Stimulated activated CD4-positive, alpha-beta T cell treated with anti-CD3 and anti-CD28 coated beads, Interleukin-4, amount 100 ng/mL, for 4 hours (primary cell): ENCODE measurements at places on chromosomes 13 and 19.

DNA sequence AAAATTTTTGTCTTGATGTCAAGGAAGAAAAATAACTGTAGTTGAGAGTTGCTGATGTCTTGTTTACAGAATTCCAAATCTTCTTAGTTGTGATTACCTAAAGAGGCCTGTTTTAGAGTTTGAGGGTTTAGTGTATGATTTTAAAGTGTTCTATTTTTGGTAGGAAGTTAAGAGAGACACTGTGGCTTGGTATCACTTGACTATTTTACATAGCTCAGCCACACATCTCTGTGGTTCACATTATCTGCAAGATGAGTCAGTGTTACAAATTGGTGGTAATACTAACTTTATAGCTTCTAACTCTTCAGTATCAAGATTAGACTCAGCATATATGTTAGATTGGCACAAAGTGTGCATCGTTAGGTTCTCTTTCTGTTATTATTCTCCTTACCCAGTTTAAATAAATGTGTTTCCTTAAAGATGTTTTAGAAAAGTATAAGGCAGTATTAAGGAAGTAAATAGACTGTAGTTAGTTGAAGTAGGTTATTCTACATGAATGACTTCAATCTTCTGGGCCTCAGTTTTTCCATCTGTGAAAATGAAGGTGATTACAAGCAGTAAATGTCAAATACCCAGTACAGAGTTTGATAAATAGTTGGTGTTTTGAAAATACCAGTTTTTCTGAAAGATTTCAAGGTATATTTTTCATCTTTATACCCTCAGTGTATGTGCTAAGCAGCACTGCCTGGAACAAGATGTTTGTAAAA, 33.4 kb downstream of the COG6 start:
- no peak for DNase-seq

GRCh38 chr19:27676877-27677276, 1536.1 kb downstream of the UQCRFS1 start:
- no peak for DNase-seq

DNA sequence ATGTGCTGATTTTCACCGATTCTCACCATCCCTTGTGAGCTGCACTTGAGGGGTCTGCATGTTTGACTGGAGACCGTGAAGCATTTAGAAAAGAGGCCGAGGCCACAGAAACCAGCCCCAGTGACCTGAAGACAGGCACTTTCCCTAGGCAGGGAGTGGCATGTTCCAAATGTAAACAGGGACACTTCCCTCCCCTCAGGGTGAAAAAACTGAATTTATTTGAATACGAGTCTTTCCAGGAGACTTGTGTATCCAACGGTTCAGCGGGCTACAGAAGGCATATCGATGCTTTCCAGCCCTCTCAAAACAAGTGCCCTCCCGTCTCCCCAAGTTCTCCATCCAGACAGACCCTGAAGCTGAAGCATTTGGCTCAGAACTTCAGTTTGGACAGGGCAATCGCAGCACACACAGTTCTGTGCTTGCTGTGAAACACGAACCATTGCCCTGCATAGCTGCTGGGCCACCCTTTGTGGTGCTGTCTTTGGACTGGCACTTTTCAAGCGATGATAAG, 106.1 kb downstream of the ZIC5 start:
- DNase-seq = no peak

GRCh38 chr13:36143738-36144137, 12.6 kb upstream of the DCLK1 start:
- DNase-seq = no peak

GRCh38 chr13:29886446-29886845, 36.0 kb upstream of the UBL3 start:
- DNase-seq = peak; percentile 7

GRCh38 chr19:47702671-47703070, 10.6 kb upstream of the EHD2 start:
- DNase-seq = no peak

DNA sequence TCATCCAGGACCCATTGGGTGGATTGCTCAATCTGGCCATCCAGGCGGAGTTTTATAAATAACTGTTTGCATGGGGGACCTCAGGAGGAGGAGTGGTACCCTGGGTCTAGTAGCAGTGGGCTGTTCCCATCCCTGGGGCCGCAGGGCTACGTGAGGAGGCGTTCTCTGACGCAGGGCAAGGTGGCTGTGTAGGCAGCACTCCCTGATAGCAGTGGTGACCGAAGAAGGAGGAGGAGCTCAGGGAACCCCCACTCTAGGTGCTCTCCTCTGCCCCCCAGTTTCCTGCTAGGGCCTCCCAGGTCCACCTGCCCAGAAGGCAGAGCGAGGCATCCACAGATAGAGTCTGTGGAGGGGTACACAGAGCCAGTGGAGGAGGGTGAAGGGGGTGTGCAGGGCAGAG, 64.1 kb downstream of the CCNE1 start:
- DNase-seq = no peak
